Stimulated activated CD4-positive, alpha-beta T cell treated with anti-CD3 and anti-CD28 coated beads, Interleukin-4, amount 100 ng/mL, for 48 hours (primary cell): ENCODE measurements at places on chromosomes 4 and X.

GRCh38 chr4:38868059-38868960 lies 704 bp downstream of the FAM114A1 start:
- DNase-seq, result no peak

GRCh38 chr4:47010912-47011446 lies 17.6 kb upstream of the GABRA4 start:
- no peak for DNase-seq

GRCh38 chr4:7187168-7187535 lies 5.2 kb upstream of the SORCS2 start:
- no peak for DNase-seq

DNA sequence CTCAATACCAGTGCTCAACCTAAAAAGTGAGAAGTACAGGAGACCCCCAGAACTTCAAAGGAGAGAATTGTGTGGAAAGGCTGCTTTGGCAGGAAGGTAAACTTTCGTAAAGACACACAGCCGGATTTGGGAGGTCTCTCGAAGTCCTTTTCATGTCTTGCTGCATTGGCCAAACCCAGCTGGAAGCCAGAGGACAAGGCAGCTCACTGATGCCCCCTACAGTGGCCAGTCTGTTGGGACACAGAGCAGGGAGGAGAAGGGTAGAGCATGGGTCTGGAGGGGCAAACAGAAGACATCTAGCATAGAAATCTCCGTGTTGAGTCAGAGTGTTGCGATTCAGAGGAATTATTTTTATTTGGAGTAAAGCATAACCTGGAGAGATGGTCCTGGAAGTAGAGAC lies 198.9 kb downstream of the ANK2 start:
- no peak for DNase-seq

- no peak for DNase-seq
Observed at GRCh38 chr4:99715286-99715685, 57.7 kb upstream of the C4orf54 start.

DNA sequence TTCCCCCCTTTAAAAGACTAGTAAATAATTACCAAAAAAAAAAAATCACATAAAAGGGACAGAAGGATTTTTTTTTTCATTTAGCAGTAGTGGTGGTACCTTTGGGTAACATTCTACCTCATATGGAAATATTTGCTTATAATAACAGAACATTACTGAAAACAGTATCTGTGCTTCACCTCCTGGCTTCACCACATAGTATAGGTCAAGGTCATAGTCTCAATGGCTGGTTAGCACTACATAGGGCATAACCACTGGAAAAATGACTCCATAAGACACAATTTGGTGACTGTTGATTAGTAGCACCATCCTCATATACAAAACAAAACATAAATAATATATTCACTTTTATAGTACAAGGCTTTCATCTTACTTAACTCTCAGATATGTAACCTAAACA lies 34.7 kb downstream of the MANBA start:
- DNase-seq, result no peak

- no peak for DNase-seq
Observed at GRCh38 chrX:133414406-133415275, 648 bp downstream of the GPC4 start.

GRCh38 chr4:172850838-172851237 lies 317.8 kb upstream of the GALNT7 start:
- DNase-seq, result no peak

DNA sequence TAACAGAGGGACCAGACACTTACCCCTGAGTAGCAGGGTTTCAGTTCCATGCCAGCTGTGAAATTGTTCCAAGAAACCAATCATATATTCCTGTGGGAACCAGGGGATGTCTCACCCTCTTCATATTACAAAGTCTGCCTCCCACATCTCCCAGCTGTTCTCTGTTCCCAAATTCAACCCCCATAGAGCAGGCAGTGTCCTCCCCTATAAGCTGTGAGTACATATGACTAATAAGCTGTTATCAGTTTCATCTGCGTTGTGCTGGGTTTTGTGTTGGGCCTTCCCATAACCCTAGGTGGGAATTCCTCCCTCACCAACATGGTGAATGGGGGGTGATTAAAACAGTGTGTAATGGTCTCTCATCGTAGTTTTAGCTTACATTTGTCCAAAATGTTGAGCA lies 41.0 kb downstream of the CEP44 start:
- DNase-seq, result no peak

GRCh38 chr4:57490520-57491255 lies 380.5 kb upstream of the IGFBP7 start:
- no peak for DNase-seq

DNA sequence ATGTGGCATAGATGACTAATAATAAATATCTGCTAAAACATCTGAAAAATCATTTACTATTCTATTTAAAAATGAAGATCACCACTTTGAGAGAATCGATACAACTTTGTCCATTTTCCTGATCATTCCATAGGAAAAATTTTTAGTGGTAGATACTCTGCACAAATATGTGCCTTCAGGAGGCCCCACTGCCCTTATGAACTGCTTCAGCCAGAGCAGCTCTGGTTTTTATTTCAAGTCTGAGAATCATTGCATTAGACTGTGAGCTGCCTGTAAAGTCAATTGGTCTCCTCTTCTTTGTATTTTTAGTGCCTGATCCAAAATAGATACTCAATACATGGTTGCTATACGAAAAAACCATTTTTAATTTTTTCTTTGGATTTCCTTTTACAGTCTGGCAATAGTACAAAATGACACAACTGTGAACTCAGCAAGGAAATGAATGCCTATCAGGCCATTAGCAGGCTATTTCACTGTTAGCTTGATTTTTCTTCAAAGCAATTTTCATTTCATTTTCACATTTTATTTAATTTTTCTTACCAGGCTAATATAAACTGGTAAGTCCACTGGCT lies 69.1 kb downstream of the SHISA3 start:
- no peak for DNase-seq

- DNase-seq, result no peak
Observed at GRCh38 chr4:5033281-5033841, 14.1 kb upstream of the CYTL1 start.

GRCh38 chr4:4574792-4575191 lies 32.9 kb upstream of the STX18 start:
- no peak for DNase-seq

DNA sequence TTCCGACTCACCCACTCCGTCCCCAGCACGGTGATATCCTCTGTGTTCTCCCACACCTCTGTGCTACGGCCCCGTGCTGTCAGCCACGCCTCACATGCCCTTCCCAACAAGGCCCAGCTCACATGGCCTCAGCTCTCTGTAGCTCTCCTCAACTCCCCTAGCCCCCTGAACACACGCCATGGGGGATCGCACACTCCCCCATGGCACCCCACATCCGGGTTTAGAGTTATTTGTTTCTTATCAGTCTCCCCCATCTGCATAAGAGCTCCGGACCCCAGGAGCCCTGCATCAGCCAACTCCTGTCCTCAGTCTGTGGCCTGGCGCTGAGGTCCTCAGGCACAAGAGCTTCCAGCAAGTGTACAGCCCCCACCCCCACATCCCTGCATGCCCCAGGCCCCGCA lies 7.0 kb downstream of the C4orf50 start:
- DNase-seq, result no peak

DNA sequence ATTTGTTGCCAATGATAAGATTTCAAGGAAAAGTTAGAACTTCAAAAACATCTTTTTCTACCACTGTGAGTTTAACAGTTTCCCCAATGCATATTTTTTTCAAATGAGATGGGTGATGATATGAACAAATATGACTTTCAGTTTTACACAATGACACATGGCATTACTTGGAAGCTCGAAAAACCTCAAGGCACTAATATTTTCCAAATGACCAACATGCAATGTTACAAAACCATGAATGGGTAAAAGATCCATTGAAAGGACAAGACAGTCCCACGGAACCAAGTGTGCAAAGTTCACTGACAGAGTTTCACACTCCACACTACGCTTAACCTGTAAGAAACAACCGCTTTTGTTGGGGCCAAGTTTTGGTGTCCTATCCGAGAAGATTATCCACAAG lies 84.5 kb downstream of the CD99L2 start:
- no peak for DNase-seq
